Skeletal muscle cell (primary cell): ENCODE measurements at places on chromosomes 1 and 21.

GRCh38 chr1:218642033-218642948 lies 297.2 kb downstream of the TGFB2 start:
- DNase-seq: no peak

GRCh38 chr1:69754521-69754920 lies 186.8 kb downstream of the LRRC7 start:
- no peak for DNase-seq

DNA sequence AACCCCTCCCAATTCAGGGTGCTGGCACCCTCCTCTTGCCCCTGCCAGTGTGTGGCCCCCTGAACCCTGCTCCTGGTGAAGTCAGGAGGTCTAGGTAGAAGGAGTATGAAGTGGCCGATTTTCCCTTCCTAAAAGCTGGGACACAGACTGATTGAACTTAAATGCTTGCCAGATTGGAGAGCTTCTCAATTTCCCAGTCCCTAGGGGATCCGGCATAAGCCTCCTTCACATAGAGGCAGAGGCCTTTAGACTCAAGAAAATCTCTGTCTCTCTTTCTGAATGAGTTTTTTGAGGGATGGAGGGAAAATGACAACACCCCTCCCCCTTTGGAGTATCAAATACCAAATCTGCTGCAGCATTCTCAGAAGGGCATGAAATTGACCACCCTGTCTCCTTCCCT lies 51.5 kb downstream of the SYT2 start:
- DNase-seq: no peak

GRCh38 chr1:51444534-51445192 lies 74.4 kb downstream of the EPS15 start:
- DNase-seq: no peak

GRCh38 chr1:25442178-25442577 lies 11.5 kb downstream of the MACO1 start:
- no peak for DNase-seq

DNA sequence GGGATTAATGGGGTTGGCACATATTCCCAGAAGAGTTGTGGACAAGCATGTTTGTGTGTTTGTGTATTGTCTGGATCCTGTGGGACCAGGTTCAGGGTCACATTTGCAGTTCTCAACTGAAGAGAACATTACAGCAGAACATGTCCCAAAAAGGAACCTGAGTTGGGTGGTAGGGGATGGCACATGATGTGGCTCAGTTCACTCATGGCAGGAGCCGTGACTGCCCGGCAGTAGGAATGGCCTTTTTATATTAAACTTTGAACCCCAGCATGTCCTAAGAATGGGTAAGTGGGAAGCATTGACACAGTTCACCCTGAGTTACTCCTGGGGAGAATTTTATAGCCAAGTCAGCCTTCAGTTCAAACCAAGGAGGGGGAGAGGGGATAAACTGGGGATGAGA lies 41.3 kb downstream of the CXADR start:
- no peak for DNase-seq

GRCh38 chr1:207202480-207202879 lies 98.4 kb downstream of the C4BPA start:
- no peak for DNase-seq

DNA sequence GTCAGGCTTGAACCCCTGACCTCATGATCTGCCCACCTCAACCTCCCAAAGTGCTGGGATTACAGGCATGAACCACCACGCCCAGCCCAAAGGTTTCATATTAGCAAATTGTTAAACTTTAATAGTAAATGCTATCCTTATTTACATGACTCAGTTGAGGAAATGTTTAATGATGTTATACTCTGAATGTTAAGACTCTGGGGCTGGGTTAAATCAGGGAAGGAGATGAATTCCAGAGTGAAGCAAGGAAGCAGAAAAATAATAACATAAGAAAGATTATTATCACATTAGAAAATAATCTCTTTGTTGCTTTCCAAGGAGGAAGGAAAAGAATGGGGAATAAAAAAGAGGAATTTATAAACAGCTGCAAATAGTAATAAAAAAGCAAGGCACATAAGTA lies 105.3 kb downstream of the PTGS2 start:
- DNase-seq: no peak

DNA sequence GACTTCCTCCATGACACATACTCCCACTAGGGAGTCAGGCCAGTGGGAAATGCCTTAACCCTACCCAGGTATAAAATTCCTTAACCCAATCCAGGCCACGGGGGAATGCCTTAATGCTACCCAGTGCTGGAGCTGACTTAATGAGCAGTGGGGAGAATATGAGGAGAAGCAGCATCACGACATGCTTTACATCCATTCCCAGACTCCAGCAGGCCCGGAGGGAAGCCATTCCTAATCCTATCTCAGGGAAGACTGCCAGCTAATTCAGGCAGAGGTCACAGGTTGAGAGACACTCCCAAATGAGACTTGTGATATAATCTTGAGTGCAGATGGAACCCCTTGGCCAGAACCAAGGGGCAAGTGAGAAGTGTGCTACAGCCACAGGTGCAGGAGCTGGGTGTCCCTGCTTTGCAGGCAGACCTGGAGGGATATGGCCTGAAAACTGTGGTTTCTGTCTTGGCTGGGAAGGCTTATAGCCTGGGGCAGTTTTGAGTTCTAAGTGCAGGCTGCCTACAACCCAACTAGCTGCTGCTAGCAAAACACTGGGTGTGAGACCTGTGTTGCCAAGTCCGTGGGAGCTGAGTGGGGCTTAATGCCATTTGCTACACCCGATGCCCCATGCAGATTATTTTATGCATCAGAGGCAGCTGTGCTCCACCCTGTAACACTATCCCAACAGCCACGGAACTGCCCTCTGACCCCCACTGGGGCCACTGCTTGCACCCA lies 45.1 kb upstream of the GUCA2A start:
- no peak for DNase-seq

DNA sequence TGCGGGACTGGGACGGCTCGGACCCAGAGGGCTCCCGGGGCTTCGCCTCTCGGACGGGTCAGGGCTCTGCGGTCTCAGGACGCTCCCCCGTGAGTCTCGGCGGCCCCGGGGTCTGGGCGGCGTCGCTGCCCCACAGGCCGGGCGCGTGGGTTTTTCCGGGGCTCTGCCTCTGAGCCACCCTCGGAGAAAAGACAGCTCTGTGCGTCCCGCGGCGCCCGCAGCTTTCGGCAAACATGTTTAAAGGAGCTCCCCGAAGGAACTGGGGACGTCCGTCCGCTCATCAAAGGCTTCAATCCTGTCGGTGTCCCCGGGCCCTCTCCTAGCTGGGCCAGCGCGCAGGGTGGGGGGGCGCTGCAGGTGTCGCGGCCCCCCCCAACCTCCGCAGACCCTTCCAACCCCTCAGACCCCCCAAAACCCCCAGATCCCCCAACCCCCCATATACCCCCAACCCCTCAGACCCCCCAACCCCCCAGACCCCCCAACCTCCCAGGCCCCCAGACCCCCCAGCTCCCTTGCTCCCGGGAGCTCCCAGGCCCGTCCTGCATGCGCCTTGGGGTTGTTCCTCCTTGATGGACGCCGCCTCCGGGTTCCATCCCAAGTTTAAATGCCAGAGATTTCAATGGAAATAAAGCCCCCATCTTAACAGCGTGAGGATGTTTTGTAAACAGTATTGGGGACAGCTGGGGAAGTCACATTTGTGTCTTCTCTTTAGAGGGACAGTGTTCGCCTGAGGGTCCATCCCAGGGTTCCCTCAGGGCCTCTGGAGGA lies 996 bp upstream of the C1orf159 start:
- no peak for DNase-seq

DNA sequence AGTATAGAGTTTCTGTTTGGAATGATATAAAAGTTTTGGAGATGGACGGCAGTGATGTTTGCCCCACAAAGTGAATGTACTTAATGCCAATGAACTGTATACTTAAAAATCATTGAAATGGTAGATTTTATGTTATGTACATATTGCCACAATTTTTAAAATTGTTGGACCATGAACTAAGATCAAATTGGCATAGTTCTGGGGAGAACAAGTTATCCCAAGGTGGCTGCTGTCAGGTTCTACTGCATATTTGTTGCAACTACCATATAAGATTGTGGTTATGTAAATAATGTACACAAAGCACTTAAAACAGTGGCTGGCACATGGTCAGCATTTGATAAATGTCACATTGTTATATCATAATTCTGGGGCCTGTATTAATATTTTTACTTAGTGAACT lies 466.4 kb downstream of the SIPA1L2 start:
- no peak for DNase-seq

DNA sequence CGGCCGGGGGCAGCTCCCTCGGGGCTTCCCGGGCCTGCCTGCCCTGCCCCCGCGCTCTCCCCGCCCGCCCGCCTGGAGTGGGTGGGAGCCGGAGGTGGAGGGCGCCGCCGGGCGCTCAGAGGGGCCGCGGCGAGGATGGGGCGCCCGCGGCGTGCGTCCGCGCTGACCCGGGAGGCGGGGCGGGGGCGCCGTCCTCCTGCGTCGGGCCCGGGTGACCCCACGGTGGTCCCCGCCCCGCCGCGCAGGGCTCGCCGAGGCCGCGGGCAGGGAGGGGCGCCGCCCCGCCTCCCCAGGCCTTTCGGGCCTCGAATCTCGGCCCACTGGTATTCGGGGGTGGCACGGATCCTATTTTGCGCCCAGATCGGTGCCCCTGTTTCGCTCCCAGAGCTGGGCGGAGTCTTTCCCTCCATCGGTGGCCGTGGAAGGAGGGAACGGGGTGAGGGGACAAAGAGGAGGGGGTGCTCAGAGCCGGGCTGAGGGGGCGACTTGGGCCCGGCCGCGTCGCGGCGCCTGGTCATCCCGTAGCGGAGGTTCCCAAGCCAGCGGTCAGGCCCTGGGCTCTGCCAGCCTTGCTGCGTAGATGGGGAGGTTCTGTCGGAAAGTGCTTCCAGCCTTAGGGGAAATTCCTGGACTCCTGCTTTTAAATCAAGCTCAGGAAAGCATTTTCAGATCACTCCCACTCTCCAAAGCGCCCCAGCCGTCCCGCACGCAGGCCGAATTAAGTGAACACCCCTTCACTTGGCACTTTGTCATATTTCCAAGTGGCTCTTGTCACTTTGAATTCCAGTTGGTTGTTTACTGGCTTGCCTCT lies 545 bp downstream of the PATJ start:
- no peak for DNase-seq

- no peak for DNase-seq
Observed at GRCh38 chr21:18000981-18001686, 182.0 kb upstream of the C21orf91 start.

GRCh38 chr1:165257969-165258459 lies 98.5 kb downstream of the LMX1A start:
- no peak for DNase-seq

GRCh38 chr1:212034516-212035122 lies 738 bp downstream of the INTS7 start:
- DNase-seq: no peak
